ENCODE measurements at places on chromosomes 7 and 10. TPM values are rescaled to one million over a fixed set of nuclear protein-coding genes. Genes with fewer than 3 reads are reported as not detected.

DNA sequence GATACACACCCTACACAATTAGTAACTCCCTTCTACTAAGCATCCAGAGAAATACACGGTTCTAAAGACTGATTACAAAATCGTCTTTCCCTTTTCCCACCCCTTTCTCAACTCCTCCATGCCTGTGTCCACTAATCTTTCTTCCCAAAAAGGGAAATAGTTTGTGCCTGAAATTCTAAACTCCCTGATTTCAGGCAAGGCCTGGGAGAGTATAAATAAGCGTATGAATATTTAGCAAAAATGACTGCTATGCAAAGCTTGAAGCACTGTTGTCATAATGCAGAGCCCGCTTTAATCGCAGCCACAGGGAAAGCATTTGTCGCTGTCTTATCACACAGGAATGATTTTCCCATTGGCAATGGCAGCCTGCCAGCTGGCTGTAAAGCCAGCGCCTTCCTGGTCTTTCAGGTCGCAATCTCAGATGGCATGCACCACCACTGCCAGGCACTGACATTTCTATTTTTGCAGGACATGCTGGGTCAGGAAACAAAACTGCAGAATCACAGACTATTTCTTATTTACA is 142.9 kb upstream of the PCGF5 start:
- peak; percentile 87 for DNase-seq

Gene PDSS1
- 6.1 TPM for total RNA-seq

- DNase-seq: no peak
Observed at GRCh38 chr10:3897156-3897555, 112.1 kb upstream of the KLF6 start.

- DNase-seq: peak; percentile 85
Observed at GRCh38 chr10:125011926-125012705, 70.2 kb downstream of the ZRANB1 start.

Gene AQP1
- total RNA-seq: 388 TPM

- DNase-seq: no peak
Observed at GRCh38 chr7:126605553-126605952, 647.2 kb downstream of the GRM8 start.

Gene AZGP1
- 0.33 TPM for total RNA-seq

Gene KIAA1549
- total RNA-seq: 1.8 TPM

DNA sequence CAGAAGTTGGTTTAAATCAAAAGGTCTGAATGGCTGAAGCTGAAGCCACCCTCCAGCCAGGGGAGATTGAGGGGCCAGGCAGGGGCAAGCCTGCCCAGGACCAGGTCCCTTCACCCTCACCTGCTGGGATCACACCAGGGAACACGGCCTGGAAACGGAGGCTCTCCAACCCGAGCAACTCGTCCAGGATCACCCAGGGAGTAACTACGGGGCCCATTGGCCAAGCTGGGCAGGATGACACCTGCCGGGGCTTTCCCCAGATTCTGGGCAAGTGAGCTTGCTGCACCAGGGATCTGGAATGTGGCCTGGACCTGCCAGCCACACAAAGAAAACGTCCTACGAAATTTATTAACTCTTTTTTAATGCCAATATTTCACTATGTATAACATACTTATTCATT is 30.4 kb upstream of the PPP2R2D start:
- DNase-seq: peak; percentile 49

DNA sequence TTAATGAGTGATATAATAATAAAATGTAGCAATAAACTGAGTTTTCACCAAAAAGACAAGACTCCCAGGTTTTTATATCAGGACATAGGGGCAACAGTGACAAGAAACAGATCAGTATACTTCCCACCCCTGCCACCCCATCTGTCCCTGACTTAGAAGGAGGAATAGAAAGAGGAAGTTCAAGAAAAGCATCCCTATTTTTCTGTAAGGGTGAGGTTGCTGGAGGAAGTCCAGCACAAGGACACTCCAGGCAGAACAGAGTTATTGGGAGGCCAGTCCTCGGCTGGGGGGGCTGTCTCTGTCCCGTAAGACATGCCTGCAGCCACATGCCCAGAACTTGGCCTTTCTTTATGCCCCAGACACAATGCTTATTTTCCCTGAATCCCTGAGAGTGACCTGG is 16.5 kb upstream of the TLX1 start:
- no peak for DNase-seq

- no peak for DNase-seq
Observed at GRCh38 chr10:61634746-61635145, 28.0 kb upstream of the CABCOCO1 start.

Gene TBXAS1
- 15.7 TPM for total RNA-seq

GRCh38 chr10:97025613-97026242 is 160.0 kb downstream of the SLIT1 start:
- peak; percentile 62 for DNase-seq

GRCh38 chr10:107806026-107806425 is 641.5 kb upstream of the SORCS1 start:
- no peak for DNase-seq

Gene MLXIPL
- 14.0 TPM for total RNA-seq

Gene CTBP2
- total RNA-seq: 47.3 TPM

GRCh38 chr10:33249659-33250345 is 84.7 kb downstream of the NRP1 start:
- no peak for DNase-seq

GRCh38 chr10:35783305-35783838 is 141.3 kb upstream of the FZD8 start:
- DNase-seq: no peak

DNA sequence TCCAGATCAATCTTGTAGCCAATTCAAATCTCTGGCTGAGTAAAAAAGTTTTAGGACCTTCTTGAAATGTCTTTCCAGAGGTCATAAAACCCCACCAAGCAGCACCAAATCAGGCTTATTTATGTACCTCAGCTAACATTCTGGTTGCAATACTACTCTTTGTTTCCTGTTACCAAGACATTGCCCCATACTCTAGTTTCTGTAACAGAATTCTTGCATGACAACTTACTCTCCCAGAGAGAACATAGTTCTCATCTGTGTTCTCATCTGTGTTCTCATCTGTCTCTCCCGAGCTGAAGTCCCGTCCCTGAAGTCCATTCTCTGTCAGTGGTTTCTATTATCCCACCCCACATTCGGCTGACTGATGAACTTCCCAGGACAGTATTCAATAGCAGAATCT is 1285.1 kb downstream of the XPNPEP1 start:
- DNase-seq: no peak

Gene CNNM1
- 0.24 TPM for total RNA-seq

- DNase-seq: no peak
Observed at GRCh38 chr7:37899712-37900247, 16.8 kb downstream of the SFRP4 start.

DNA sequence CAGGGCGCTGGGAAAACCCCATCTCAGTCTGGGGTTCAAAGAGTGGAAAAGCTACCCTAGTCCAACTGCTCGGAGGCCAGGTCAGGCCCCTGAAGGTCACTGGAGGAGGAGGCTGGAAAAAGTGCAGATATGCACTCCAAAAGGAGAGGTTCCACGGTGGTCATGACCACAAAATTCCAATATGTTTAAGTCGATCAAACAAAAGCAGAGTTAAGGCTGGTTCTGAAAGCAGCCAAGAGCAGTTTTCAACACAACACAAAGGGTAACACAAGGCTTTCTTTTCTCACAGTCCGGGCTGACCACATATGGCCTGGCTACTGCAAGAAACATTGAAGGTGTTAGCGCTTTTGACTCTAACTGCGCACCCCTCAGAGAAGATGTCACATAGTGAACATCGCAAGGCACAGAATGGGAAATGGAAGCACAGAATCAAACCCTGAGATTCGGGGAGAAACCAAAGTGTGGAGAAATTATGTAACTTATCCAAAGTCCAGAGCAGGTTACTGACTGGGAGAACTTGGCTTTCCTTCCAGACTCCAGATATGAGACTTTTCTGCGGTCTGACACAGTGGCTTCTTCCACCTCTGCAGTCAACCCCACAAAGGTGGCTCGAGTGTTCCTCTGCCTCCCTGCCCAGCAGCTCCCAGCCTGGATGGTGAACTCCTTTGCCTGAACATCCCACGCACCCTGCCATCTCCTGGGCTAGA is 1.3 kb upstream of the GRB10 start:
- no peak for DNase-seq

All from posterior vena cava (tissue), 2 donors.